ENCODE measurements at places on chromosomes 2 and 18. TPM values are rescaled to one million over a fixed set of nuclear protein-coding genes. Genes with fewer than 3 reads are reported as not detected.

DNA sequence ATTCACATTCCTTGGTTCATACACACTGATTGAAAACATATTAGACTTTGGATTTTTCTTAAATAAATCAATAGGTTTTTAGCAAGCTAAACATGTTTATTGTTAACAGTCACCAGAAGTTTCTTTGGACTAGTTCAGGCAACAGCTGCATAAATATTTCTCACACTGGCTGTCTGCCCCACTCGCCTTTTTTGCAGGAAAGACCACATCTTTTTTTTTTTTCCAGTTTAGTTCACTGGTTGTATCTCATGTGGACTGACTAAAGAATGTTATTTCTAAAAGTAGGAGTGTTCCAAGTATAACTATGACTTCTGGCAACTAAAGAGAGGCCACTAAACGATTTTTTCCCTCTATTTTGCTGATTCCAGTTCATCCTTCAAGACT is 31.1 kb downstream of the SLC40A1 start:
- DNase-seq = peak; percentile 49

- DNase-seq = no peak
Observed at GRCh38 chr2:43553341-43553855, 42.4 kb downstream of the THADA start.

DNA sequence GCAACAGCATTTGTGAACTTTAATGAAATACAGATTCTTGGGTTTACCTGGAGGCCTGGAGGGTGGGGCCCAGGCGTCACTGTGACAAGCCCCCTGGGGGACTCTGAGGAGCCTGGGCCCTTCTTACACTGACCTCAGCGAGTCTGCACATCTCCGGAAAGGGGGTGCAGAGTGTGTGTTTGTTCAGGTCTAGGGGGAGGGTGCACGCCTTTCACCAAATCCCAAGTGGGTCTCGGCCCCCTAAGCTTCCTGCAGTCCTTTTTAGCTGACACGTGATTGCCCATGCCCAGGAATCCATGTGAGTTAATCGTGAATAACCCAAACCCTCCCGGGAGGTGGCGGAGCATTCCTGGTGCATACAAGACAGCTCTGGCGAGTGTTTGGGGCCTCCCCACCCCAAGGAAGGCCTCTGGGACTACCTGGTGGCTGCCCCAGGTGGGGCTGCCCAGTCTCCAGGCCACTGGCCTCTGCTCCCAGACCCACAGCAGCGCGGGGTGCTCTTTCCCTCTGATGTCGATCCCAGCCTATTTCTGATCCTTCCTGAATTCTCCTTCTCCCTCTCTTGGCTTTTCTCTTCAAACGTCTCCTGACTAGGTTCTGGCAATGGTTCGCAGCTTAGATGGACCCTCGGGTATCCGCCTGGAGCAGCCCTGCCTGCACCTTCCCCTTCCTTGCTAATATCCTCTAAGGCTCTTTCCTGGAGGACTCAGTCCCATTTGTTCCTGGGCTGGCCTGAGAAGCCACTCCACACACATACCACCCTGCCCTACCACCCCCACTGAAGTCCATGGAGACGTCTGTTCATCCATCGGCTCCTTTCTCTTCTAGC is 10.0 kb downstream of the NGEF start:
- DNase-seq = no peak

GRCh38 chr18:50862401-50862800 is 16.5 kb upstream of the ME2 start:
- no peak for DNase-seq

The TRIM54 gene
- total RNA-seq = 2.1 TPM

The SLC23A3 gene
- not detected for total RNA-seq
